ENCODE measurements at places on chromosomes 1 and 21. TPM values are rescaled to one million over a fixed set of nuclear protein-coding genes. Genes with fewer than 3 reads are reported as not detected.

Gene F13B
- not detected for total RNA-seq

Gene CD53
- 405 TPM for total RNA-seq

Gene MYOM3
- not detected for total RNA-seq

Gene IGSF5
- not detected for total RNA-seq

Gene ZBED6
- total RNA-seq = 23.8 TPM

Data from T-cell (primary cell).